ENCODE measurements at places on chromosomes 16 and 17.

DNA sequence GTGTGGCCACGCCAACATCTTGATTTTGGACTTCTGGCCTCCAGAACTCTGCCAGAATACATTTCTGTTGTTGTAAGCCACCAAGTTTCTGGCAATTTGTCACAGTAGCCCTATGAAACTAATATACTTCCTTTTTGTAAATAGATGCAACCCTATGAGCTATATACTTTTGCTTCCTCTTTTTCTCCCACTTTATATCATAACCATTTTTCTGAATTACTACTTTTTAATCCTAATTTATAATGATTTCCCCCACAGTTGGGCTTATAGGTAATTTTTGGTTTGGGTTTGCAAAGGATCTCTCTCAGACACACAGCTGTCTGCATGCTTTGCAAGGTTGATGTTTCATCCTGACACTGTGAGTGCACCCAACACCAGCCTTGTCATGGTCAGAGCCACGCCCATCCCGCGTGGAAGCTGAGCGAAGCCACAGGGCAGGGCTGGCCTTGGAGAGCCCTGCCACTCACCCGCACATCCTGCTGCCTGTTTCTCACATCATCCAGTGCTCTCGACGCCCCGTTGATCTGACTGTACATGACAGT, 5.8 kb downstream of the TRIM25 start:
- peak; percentile 45 for DNase-seq

DNA sequence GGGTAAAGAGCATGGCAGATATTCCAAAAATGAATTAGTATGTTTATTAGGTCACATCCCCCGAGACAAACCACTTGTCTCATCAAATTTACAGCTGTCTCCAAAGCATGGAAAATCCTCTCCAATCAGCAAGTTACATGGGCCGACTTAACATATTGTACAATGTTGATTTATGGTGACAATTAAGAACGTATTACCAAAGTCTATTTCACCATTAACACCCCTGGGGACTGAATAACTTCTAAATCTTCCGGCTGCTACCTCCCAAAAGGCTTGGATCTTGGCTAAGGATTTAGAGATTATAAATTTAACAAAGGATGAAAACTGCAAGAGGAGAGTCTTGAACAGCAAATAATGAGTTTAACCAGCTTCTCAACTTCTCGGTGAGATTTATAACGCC, 311.9 kb downstream of the NPIPA8 start:
- DNase-seq: no peak

DNA sequence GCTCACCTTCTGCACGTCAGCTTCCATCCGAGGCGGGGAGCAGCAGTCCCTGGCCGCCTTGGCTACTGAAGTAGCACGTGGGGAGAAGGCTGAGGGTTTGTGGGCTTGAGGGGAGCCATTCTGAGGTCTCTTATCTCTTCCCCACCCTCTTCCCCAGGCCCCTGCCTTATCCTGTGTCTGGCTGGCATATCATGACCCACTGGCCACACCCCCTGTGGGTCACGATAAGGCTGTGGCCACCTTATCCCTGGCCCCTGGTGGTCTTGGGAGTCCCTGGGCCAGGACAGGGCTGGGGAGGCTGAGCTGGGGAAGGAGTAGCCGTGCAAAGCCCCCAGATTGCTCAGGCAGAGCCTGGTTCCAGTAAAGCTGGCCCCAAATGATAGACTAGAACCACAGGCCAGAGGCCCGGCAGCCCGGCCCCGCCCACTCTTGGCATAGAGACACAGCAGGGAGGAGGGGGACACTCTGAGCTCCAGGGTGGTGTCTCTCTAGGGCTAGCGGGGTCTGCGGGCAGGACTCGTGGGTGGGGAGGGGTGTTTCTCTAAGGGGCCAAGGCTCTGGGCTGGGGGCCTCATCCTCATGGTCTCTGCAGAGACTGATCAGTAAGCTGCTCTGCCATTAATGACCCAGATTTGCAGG, 7.6 kb downstream of the SPNS2 start:
- DNase-seq: no peak

DNA sequence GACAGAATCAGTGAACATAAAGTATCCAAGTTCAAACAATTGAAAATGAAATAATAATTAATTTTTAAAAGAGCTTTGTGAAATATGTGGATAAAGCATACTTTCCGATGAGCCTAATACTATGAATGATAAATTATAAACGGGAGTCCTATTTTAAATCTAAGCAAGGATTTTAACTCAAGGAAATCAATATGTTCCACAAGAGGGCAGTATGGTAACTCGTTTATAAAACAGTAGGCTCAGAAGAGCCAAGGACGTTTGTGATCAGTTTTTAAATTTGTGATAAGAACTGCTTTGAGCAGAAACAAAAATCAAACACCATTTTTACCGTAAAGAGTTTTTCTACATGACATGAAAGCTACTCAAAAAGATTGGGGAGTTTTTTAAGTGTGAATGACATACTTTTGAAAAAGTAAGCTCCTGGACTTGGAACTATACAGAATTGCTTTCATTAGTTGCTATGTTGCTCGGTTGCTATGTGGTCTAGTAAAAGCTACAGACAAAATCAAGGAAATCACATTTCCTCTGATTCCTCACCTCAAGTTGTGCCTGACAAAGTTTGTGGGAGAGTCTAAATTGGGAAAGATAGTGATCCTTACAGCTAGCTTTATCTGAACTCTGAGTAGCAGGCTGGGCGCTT, 11.8 kb upstream of the TEKT1 start:
- DNase-seq: peak; percentile 18

- DNase-seq: no peak
Measured at GRCh38 chr16:83728492-83728891, 79.3 kb upstream of the HSBP1 start.

DNA sequence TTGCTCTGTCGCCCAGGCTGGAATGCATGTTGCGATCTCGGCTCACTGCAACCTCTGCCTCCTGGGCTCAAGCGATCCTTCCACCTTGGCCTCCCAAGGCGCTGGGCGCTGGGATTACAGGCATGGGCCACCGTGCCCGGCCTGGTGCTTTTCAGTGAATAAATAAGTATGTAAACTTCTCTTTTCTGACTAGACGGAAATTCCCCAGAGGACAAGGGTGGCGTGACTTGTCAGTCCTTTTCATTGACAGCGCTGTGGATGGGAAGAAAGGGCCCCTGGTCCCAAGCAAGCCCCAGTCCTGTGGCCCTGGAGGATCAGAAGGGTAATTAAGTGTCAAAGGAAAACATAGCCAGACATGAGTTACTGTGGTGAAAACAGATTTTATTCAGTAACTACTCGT, 9.6 kb upstream of the SPN start:
- no peak for DNase-seq

- no peak for DNase-seq
Measured at GRCh38 chr16:27722207-27722606, 172.3 kb downstream of the KATNIP start.

DNA sequence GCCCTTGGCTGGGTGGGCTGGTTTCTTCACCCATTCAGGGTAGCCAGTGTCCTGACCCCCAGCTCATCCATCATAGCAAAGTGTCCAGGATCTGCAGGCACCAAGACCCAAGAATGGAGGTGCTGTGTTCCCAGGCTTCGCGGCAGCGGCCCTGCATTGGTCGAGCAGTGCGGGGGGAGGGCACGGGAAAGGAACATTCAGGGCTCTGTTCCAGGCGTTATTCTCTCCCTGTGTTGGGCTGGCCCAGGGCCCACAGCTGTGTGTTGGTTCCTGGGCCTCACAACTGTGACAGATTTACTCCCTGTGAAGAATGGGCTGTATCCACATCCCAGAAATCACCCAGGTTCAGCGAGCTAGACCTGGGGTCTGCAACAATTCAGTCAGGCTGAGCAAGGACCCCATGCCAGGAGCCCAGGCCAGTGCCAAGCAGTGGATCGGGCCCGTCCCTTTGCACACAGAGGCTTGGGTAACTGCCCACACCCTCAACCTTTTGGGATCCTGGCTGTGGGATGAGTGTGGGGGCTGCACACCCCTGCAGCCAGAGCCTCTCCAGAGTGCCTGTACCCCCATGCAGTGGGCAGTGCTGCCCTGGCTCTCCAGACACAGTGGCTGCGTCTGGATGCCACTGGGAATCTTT, 10.0 kb downstream of the GPT2 start:
- DNase-seq: no peak

- no peak for DNase-seq
Measured at GRCh38 chr17:58811290-58811689, 55.6 kb downstream of the PPM1E start.

DNA sequence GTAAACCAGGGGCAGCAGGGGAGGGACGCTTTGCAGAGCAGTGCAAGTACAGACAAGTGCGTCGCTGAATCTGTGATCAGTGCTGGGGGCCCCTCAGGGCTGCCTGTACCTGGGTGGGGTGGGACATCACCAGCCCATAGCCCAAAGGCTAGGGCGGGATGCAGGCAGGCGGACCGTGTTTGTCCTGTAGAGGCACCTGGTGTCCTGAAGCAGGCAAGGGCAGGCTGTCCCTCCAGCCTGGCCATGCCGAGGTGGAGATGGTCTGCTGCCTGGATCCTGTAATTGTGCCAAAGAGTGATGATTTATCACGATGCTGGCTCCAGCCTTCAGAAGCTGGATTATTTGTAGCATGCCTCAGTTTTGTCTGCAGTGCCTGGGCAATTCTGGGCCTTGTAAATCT, 137.9 kb upstream of the GSE1 start:
- no peak for DNase-seq

DNA sequence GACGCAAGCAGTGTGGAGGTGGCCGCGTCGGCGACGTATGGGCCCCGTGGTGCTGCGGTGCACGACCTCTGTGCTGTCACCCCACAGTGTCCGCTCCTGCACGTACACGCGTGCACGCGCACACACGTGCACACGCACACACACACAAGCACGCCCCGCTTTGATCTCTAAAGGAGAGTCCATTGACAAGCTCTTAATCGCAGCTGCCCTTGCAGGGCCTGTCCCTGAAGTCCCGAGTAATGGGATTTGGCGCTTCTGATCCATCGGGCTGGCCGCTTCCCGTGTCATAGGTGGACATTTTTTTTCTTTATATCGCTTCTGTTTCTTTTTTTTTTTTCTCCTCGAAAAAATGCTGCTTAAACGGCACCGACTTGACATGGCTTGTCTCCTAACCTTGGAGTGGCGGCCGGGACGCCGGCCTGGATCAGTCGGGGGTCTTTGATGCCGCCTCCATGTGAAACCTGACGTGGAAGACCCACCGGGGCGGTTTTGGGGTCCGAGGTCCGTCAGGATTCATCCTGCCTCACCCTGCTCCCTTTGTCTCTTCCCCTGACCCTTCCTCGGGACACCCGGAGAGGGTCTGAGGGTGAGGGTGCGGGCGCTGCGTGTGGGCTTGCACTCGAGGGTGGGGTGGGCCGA, 8.3 kb upstream of the AXIN1 start:
- no peak for DNase-seq

GRCh38 chr17:66373079-66373478, 70.7 kb downstream of the PRKCA start:
- DNase-seq: no peak

DNA sequence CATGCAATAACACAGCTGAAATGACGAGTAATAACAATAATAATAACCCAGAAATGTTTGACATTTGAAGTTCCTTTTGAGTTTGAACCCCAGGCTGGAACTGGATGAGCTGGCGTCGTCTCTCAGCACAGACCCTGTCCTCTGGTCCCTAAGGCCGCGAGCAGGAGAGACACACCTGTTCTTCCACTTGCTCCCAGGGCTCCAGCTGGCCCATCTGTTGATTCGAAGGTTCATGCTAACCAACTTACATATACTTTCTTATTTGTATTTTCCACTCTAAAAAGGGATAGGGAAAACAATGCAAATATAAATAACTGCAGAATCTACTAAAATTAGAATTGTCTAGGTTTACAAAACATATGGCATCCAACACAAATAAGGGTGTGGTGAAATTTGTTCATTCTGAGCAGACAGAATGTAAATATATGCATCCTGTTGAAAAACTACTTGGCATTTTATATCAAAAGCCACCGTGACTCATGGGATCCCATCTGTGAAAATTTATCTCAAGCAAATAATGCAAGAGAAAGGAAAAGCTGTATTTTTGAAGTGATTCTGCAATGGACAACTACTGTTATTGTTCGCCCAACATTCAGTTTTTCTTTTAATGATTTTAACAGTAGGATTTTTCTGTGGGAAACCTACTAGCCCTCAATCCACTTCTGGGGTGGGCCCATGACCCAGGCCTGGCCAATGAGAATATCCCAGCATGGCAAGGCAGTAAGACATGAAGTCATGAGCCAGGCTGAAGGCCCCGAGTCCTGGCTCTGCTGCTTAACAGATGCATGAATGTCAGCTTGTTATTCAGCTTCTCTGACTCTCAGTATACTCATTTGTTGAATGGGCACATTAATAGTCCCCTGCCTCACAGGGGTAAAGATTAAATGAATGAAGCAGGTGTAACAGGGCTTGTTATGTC, 13.2 kb upstream of the RGS9 start:
- DNase-seq: no peak

- DNase-seq: no peak
Measured at GRCh38 chr16:2298621-2299020, 30.7 kb upstream of the RNPS1 start.
